Stimulated activated naive B cell treated with anti-CD40 and anti-IgM and Interleukin-4, amounts not matched to agents 10 μg/mL and 1 μg/mL and 100 μg/mL, for 72 hours (primary cell): ENCODE measurements at places on chromosomes 6 and 20.

DNA sequence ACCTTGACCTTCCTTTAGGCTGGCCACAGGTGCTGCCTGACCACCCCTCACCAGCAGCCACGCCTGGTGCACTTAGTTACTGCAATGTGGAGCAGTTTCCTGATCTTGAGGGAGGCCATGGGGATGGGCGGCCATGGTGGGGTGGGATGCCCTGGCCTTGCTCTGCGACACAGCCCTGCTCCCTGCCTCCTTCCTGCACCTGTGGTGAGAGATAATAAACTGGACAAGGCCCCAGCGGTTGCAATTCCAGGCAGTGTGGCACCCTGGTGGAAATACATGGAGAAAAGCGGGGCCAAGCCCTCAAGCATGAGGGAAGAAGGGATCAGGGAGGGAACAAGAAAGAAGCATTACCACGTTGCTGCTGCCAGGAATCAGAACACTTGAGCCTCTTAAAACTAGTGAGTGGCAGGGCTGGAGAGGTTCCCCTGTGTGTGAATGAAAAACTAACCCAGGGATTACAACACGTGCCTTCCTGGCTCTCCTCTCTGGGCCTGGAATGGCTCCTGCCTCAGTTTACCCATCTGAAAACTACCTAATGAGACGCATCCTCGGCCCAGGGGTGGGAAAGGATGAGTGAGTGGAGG is 213.2 kb downstream of the LY86 start:
- H3K4me1 ChIP-seq = peaks cover 62% of the 10 kb centered on the region
- DNase-seq = no peak
- peak overlapping the region; percentile 20 for H3K27ac ChIP-seq
- H3K27me3 ChIP-seq = no peaks in the 10 kb centered on the region
- H3K4me3 ChIP-seq = no peak overlapping the region
- H3K36me3 ChIP-seq = no peaks in the 10 kb centered on the region

DNA sequence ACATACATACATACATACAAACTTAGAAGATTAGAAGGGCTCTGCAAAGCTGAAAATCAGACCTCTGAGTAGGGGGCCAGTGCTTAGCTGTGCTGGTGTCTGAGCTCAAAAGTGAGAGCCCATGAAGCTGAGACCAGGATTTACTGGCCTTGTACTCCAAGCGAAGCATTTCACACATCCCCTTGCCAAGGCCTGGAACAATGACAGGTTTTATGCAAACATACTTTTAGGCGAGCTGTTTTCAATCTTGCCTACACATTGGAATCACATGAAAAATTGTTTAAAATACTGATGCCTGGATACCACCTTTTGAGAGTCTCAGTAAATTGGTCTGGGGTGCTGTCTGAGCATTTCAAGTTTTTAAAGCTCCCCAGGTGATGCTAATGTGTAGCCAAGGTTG is 80.9 kb upstream of the SRSF6 start:
- no peak for DNase-seq
- peaks cover 21% of the 10 kb centered on the region for H3K27me3 ChIP-seq
- H3K27ac ChIP-seq = no peak overlapping the region
- H3K4me3 ChIP-seq = no peak overlapping the region
- no peaks in the 10 kb centered on the region for H3K36me3 ChIP-seq

DNA sequence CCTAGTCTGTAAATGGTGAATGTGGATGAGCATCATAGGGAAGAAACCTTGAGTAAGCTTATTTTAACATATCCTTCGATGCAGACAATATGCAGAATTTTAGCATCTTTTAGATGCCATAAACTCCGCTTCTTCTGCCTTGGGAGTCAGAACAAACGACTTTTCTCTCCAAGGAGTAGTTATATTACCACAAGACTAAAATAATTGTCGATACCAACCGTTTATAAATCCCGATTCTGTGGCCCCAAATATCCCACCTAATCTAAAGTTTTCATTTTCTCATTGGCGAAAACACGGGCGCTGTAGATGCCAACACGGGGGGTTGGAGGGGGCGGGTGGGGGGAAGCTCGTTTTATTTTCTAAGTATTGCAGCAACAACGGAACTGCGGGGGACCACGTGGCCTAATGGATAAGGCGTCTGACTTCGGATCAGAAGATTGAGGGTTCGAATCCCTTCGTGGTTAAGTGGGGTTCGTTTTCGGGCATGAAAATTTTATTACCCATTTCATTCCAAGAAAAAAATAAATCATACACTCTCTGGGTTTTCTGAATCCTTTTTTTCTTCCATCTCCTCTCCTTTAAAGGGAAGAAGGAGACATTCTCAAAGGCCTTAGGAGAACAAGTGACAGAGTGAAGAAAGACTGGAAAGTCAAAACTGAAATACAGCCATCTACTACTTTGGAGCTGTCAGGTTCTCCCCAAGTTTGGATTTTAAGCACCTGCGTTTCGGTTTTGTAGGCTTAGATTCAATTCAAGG is 65.5 kb upstream of the BTN3A2 start:
- no peaks in the 10 kb centered on the region for H3K27me3 ChIP-seq
- H3K27ac ChIP-seq = no peak overlapping the region
- H3K4me1 ChIP-seq = peaks cover 4% of the 10 kb centered on the region
- H3K4me3 ChIP-seq = no peak overlapping the region

DNA sequence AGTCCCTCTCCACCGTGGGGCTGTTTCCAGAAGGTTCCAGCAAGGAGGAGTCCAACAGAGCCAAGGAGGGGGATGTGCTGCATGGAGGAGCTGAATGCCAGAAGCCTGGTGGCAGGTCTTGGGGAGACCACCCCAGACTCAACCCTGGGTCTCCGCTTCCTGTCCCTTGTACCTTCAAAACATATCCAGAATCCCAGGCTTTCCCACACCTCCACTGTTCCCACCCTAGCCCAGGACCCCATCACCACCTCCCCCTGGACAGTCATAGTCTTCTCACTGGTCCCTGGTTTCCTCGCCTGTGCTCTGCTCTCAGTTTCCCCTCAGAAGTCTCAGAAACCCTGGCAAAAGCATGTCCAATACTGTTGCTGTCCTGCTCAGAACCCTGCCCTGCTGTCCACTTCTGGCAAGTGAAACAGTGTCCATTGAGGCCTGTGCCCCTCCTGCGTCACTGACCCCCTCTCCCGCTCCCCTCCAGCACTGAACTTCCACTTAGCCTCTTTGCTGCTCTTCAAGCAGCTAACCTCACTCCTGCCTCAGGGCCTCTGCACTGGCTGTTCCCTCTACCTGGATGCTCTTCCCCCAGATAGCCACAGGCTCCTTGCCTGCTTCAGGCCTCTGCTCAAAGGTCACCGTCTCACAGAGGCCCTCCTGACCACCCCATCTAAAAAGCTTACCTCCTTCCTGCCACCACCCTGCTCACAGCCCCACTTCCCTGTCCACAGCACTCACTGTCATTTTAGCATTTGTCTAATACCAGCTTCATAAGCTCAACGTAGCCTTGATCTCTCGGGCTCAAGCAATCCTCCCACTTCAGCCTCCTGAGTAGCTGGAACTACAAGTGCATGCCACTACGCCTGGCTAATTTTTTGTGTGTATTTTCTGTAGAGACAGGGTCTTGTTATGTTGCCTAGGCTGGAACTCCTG is 169.2 kb downstream of the GRM4 start:
- no peaks in the 10 kb centered on the region for H3K36me3 ChIP-seq
- no peak overlapping the region for H3K4me3 ChIP-seq
- DNase-seq = no peak
- peaks cover 21% of the 10 kb centered on the region for H3K27me3 ChIP-seq
- no peaks in the 10 kb centered on the region for H3K4me1 ChIP-seq
- H3K27ac ChIP-seq = no peak overlapping the region

DNA sequence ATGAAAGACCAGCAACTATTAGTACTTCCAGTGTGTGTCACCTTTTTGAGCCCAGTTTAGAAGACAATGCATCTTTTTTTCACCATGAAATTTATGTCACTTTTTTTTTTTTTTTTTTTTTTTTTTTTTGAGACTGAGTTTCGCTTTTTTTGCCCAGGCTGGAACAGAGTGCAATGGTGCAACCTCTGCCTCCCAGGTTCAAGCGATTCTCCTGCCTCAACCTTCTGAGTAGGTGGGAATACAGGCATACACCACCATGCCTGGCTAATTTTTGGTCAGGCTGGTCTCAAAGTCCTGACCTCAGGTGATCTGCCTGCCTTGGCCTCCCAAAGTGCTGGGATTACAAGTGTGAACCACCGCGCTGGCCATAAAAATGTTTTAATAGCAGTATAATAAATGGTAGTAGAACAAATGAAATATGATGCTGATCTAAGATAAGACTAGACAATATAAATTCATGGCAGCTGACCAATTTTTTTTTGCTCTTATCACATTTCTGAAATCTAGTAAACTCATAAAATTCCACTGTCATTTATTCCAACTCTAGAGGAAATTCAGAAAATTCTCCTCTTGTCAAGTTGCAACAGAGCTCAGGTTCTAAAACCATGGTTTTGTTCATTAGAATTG is 21.3 kb downstream of the NHSL1 start:
- DNase-seq = no peak
- peaks cover 1% of the 10 kb centered on the region for H3K4me1 ChIP-seq
- H3K27me3 ChIP-seq = no peaks in the 10 kb centered on the region
- H3K4me3 ChIP-seq = no peak overlapping the region

DNA sequence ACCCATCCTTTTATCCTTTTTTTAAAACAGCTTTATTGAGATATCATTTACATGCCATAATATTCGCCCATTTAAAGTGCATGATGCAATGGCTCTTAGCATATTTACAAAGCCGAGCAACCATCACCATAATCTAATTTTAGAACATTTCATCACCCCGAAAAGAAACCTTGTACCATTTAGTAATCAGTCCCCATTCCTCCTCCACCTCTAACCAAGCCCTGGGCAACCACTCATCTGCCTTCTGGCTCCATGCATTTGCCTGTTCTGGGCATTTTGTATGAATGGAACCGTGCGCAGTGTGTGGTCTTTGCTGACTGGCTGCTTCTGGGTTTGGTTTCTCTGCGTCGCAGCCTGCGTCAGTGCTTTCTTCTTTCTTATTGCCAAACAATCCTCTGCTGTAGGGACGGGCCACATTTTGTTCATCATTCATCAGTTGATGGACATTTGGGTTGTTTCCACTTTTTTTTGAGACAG is 10.2 kb upstream of the EEF1A2 start:
- no peak overlapping the region for H3K4me3 ChIP-seq
- H3K36me3 ChIP-seq = peaks cover 11% of the 10 kb centered on the region
- DNase-seq = no peak
- peaks cover 2% of the 10 kb centered on the region for H3K4me1 ChIP-seq
- peaks cover 44% of the 10 kb centered on the region for H3K27me3 ChIP-seq

GRCh38 chr6:167402195-167402686 is 77.4 kb downstream of the TTLL2 start:
- no peak for DNase-seq
- H3K27me3 ChIP-seq = peaks cover 19% of the 10 kb centered on the region
- no peak overlapping the region for H3K4me3 ChIP-seq
- no peak overlapping the region for H3K27ac ChIP-seq
- H3K36me3 ChIP-seq = no peaks in the 10 kb centered on the region
- H3K4me1 ChIP-seq = no peaks in the 10 kb centered on the region

DNA sequence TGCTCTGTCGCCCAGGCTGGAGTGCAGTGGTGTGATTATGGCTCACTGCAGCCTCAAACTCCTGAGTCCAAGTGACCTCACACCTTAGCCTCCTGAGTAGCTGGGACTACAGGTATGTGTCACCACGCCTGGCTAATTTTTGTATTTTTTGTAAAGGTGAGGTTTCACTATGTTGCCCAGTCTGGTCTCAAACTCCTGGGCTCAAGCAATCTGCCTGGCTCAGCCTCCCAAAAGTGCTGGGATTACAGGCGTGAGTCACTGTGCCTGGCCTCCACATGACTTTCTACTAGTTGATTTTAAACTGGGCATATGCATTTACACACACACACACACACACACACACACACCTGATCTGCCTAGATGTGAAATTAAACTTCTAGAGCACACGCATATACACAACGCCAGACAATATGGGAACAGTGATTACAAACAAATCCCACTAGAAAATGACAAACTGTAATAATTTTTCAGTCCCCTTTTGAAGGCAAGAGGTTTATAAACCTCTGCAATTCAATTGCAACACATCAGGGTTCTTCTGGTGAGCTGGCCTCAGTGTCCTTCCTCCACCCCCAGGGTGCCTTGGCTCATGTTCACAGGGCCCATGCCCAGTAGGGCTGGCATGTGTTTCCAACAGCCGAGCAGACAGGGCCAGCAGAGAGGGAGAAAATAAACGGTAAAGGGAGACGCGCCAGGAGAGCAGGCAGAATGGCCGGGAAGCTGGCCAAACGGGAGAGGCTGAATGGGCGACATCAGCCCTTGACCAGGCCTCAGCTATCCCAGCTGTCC is 31.2 kb downstream of the PARD6B start:
- DNase-seq = no peak
- H3K36me3 ChIP-seq = no peaks in the 10 kb centered on the region
- H3K27ac ChIP-seq = no peak overlapping the region
- no peak overlapping the region for H3K4me3 ChIP-seq

DNA sequence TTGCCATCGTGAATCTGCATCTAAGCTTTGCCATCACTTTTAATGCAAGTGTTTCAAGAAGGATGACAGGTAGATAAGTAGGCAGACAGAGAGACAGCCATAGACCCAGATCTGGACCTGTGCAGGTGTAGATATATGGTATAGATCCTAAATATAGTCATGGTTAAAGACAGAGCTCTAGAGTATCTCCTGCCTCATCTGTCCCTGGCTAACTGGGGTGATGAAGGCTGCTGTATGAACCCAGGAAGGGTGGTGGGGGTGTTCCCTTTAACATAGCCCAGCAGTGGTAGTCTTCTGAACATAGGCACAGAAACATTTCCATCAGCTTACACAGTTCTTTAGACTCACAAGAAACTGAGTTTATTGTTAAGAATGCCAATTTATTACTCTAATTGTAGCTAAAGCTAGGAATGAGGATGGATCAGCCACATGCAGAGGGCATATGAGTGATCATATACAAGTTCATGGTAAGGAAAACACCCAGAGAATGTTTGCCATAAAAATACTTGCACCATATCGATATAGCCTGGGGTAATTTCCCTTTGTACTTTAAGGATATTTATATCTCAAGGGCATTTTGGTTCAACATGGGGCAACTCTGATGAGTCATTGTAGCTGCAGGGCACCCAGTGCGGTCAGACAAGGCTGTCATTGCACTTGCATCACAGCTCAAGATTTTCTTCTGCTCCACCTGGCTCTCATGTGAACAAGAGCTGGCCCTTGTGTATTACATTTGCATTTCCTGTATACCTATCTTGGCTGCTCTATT is 587.2 kb downstream of the EPM2A start:
- no peaks in the 10 kb centered on the region for H3K36me3 ChIP-seq
- DNase-seq = no peak
- H3K4me3 ChIP-seq = no peak overlapping the region
- H3K27ac ChIP-seq = no peak overlapping the region
- peaks cover 5% of the 10 kb centered on the region for H3K27me3 ChIP-seq

GRCh38 chr6:137717074-137718073 is 149.7 kb upstream of the TNFAIP3 start:
- DNase-seq = no peak
- H3K4me1 ChIP-seq = peaks cover 5% of the 10 kb centered on the region
- no peak overlapping the region for H3K4me3 ChIP-seq

GRCh38 chr20:24406750-24407149 is 62.7 kb upstream of the SYNDIG1 start:
- peaks cover 19% of the 10 kb centered on the region for H3K27me3 ChIP-seq
- H3K27ac ChIP-seq = peak overlapping the region; percentile 31
- no peak overlapping the region for H3K4me3 ChIP-seq
- H3K4me1 ChIP-seq = peaks cover 2% of the 10 kb centered on the region
- H3K36me3 ChIP-seq = no peaks in the 10 kb centered on the region
